Activated CD4-positive, alpha-beta memory T cell treated with anti-CD3 and anti-CD28 coated beads for 36 hours (primary cell): ENCODE measurements at places on chromosomes 5 and 9. TPM values are rescaled to one million over a fixed set of nuclear protein-coding genes. Genes with fewer than 3 reads are reported as not detected.

Gene SARDH
- 6.6 TPM for total RNA-seq

DNA sequence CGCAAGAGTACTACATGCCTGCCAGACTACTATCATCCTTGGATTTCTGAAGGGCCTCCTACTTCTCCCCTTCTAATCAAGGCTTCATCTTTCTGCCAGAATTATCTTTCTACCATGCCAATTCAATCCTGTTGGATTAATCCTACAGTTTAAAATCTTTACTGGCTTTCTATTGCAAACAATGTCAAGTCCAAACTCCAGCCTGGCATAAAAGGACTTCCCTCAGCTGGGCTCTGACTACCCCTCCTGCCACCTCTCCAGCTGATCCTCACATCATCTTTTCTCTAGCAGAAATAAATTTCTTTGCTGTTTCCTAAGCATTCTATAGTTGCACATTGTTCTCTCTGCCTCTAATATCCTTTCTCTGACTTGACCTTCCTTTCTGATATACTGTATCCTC lies 119.7 kb upstream of the RAD23B start:
- no peak for DNase-seq

DNA sequence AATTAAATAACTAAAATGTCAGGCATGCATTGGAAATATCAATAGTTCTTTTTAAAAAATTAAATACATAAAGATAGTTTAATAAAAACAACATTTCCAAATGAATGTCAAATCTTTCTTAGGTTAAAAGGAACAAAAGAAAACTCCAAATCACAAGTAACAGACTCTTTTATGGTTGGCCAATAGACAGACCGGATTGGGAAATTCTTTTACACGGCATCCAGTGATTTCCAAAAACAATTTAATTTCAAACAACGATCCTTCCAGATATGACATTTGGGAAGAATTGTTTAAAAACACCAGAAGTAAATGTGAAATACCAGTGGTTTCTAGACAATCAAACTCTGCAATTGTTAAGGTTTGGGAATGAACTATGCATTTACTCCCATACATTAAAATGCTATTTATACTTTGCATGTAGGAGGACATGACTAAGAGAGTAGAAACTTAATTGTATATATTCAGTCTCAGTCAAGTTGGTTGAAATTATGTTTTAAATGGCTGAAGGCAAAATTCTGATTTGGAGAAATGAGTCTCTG lies 32.8 kb downstream of the ZNF474 start:
- DNase-seq = no peak

DNA sequence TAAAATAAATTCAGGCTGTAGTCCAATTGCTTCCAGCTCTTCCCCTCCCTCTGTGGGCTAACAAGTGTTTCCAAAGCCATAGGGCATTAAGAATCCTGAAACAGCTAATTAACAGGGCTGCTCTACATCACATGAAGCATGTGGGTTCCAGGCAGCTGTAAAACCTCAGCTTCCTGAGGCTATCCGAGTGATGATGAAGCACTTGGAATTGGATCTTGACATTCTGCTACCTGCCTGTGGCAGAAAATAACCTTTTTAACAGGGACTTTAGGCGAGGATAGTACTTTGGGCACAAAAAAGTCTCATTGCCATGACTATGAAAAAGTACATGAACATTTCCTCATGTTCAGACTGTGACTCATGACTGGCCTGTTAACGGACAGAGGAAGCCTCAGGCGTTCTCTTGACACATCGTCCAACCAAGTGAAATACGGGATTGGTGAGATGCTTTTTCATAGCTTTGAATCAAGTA lies 107.2 kb downstream of the PDE4D start:
- no peak for DNase-seq
